HuH-7 (cell line): ENCODE measurements at places on chromosomes 1 and 21.

DNA sequence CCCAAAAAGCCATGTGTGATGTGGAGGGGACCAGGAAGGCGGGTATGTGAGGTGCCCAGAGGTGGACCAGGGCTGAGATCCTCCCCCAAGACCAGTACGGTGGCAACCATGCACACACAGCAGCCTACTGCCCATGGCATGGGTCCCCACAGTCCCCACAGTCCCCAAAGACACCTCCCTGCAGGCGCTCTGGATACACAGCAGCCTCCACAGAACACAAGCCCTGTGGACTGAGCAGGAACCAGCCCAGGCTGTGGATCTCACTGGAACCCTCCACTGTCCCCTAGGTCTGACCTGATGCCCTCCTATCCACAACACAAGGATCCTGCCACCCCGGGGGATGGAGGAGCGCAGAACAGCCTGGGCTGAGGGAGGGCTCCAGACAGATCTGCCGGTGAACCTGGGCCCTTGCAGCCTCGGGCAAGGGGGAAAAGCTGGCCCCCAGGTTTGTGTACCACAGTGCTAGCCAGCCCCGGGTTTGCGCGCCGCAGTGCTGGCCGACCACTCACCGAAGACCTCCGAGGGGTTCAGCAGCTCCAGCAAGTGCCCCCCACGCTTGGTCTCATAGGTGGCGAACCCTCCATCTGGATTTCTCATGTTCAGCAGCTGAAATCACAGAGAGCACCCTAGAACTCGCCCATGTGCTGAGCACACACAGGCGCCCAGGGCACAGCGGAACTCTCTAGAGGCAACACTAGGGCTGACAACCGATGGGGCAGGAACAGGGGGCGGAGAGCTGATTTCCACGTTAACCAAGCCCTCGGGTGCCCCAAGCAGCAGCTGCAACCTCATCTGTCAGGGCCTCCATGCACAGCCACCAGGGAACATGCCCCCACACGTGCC lies 22.1 kb upstream of the SPATC1L start:
- DNase-seq, result no peak

DNA sequence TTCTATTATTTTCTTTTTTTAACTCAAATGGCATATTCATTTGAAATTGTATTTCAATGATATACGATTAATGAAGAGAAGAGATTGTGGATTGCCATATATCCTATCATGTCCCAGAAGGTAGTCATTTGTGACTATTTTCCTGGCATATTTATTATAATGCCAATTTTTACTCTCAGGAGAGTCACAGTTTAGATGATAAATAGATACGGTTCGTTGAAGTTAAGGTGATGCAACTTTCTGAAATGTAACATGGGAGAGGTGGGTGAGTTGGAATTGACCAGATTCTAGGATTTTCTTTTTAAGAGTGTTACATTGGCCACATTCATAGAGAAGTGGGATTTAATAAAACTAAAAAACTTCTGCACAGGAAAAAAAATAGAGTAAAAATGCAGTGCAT lies 1138.5 kb downstream of the NCAM2 start:
- no peak for DNase-seq

DNA sequence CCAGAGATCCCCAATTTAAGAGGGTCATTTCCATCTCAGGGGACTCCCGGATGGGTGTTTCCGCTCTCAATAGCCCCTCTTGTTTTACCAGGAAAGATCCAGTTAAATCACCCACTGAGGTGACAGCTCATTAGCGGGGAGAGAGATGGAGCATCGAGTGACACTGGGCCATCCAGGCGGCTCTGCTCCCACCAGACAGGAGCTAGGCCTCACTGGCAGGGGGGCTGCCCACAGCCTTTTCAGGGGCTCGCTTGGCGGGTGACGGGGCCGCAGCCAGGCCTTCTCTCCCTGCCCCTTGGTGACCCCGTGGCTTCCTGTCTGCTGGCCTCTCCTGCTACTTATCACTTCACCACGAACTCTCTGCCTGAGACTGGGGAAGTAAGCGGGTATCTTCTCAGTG lies 26.7 kb upstream of the SPSB1 start:
- no peak for DNase-seq

DNA sequence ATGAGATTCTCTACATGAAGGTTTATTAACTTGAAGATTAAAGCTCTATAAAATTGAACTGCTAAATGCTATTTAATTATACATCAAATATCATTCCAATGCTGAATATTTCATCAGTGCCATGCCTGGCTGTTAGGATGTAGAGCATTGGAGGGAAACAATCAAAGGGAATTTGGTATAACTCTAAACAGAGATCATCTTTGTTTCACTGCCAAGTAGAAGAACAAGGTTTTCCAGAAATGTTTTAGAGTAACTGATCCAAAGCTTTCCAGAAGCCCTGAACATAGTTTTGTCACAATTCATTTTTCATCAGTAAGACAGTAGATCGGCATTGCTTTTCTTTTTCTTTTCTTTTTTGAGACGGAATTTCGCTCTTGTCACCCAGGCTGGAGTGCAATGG lies 5.9 kb upstream of the DSTYK start:
- DNase-seq, result no peak

GRCh38 chr21:33578214-33578613 lies 10.3 kb downstream of the DONSON start:
- DNase-seq, result no peak

- no peak for DNase-seq
Observed at GRCh38 chr1:6417961-6418667, 1.6 kb downstream of the HES2 start.

- no peak for DNase-seq
Observed at GRCh38 chr1:8073112-8073855, 47.2 kb upstream of the ERRFI1 start.

GRCh38 chr1:248886237-248886895 lies 19.7 kb upstream of the PGBD2 start:
- DNase-seq, result no peak

GRCh38 chr1:2124446-2125198 lies 70.0 kb downstream of the FAAP20 start:
- DNase-seq, result no peak

- DNase-seq, result no peak
Observed at GRCh38 chr1:38153778-38154470, 107.3 kb upstream of the POU3F1 start.

GRCh38 chr1:147781056-147781471 lies 20.7 kb upstream of the GJA5 start:
- DNase-seq, result no peak

DNA sequence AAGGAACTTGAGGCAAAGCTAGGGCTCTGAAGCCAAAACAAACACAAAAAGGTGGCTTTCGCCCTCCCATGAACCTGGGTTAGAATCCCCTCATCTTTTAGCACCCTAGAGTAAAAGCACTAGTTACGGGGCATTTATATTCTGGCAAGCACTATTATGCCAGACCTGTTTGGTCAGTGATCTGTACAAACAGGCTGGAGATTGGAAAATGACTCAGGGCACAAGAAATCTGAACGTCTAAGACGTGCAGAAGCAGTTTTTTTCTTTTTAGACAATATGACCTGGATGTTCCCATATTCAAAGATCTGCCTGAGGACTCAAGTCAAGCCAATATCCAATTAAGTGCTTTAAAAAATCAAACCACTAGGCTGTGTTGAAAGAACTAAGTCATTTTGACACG lies 3.0 kb downstream of the ZNF436 start:
- DNase-seq, result no peak

GRCh38 chr1:22662318-22662717 lies 9.3 kb downstream of the C1QB start:
- no peak for DNase-seq

DNA sequence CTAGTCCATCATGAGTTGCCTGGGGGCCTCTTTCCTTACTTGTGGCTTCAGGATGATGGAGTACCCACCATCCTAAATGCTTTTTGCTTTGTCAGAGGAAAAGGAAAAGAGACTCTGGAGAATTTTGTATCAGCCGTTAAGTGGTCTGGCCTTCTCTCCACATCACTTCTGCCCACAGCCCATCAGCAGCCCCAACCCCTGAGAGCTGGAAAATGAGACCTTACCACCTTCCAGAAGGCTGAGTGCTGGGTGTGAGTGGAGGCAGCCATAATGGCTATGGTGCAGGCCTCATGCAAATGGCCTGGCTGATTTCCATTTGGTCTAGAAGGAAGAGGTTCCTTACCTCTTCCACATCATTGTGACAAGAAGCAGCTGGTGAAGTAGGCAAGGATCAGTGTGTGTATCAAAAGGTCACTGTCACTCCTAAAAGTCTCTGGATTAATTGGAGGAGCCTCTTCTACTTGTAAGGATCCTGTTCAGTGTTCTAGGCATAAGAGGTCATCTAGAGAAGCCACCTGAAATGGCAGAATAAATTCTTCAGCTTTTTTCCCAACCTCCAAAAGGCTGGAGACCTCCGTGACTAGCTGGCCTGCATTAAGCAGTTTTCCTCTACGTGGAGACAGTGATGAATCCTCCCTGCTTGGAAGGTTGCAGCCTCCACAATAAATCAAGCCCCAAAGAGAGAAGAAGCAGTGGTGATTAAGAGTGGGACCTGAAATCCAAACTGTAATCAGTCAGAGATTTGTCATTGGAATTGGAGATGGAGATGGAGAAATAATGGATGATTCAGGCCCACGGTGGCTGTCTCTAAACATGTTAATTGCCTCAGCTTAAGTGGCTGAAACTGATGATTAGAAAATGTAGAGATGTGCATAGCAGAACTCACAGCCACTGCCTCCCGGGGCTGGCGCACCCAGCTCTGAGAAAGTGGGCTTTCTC lies 111.5 kb downstream of the CNIH3 start:
- DNase-seq, result no peak

DNA sequence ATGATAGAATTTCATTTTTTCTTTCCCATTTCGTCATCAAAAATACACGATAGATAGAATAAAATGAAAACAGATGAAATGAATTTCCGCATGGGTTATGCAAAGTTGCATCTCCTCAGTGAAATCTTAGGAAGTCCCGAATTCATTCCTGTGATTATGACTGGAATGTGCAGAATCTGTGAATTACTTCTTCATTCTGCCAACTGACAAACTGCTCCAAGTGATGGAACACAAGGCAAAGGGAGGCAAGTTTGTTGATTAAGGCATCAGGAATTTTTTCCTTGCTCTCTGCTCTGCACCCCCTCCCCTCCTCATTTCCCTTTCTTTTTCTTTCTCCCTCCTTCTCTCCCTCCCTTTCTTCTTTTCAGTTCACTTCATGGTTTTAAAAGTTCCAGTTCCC lies 37.0 kb upstream of the ADGRL4 start:
- DNase-seq, result no peak

GRCh38 chr1:109928591-109929111 lies 18.0 kb downstream of the CSF1 start:
- DNase-seq, result no peak

- DNase-seq, result no peak
Observed at GRCh38 chr1:22876359-22877111, 96.1 kb downstream of the LACTBL1 start.

DNA sequence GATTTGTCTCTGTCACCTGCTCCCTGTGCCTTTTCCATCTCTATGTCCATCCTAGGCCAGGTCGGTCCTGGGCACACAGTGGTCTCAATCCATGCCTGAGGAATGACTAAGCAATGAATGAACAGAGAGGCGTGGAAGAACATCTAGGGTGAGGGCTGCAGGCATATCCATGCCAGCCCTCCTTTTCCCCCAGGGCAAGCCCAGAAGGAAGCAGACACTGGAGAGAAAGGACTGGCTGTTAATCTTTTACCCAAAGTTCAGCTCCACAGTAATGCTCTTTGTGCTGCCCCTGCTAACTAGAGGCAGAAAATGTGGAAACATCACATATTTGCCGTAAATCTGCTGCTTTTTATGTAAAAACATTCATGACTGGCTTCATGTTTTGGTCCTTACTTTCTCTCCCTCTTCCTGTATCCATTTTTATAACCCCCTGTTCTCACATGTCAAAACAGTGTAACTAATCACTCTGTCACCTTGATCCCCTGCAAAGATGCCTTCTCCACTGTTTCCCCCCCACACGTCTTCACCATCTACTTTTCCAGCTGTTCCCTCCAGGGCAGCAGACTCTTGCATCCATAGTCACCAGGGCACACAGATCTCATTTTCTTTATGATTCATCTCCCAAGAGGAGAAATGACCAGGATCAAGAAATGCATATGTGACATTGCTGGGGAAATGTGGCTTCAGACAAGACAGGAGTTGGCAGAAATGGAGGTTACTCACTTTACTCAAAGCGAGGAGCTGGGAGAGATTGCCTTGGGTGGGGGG lies 166.4 kb upstream of the PROX1 start:
- no peak for DNase-seq

DNA sequence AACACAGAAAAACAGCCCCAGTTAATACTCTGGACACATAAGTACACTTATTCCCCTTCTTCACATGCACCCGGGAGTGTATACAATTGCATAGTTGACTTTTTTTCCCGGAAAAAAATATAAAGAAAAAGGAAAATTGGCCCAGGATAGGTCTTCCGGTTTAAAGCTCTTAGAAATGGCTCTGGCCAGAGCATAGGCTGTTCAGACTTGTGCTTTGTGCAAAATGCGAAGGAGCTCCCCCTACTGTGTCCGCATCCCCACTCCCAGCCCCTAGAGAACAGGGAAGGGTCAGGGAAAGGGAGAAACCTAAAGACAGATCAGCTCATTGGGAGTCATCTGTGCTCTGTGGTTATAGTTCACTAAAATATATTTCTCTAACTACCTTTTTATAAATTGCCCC lies 5.5 kb upstream of the MTMR11 start:
- peak; percentile 46 for DNase-seq
